ENCODE measurements at places on chromosomes 2 and 18.

GRCh38 chr2:56757884-56758545 lies 574.2 kb downstream of the CCDC85A start:
- DNase-seq = no peak

GRCh38 chr18:32624182-32624723 lies 148.6 kb downstream of the KLHL14 start:
- DNase-seq = no peak

DNA sequence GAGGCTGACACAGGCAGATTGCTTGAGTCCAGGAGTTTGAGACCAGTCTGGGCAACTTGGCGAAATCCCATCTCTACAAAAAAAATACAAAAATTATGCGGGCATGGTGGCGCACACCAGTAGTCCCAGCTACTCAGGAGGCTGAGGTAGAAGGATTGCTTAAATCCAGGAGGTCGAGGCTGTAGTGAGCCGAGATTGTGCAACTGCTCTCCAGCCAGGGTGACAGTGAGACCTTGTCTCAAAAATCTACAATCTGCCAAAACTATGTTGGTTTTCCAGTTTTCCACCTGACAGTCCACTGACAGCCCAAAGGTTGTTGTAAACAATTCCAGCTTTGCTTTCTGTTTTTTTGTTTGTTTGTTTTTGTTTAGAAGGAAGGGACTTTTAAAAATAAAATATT lies 51.3 kb downstream of the KCMF1 start:
- no peak for DNase-seq

DNA sequence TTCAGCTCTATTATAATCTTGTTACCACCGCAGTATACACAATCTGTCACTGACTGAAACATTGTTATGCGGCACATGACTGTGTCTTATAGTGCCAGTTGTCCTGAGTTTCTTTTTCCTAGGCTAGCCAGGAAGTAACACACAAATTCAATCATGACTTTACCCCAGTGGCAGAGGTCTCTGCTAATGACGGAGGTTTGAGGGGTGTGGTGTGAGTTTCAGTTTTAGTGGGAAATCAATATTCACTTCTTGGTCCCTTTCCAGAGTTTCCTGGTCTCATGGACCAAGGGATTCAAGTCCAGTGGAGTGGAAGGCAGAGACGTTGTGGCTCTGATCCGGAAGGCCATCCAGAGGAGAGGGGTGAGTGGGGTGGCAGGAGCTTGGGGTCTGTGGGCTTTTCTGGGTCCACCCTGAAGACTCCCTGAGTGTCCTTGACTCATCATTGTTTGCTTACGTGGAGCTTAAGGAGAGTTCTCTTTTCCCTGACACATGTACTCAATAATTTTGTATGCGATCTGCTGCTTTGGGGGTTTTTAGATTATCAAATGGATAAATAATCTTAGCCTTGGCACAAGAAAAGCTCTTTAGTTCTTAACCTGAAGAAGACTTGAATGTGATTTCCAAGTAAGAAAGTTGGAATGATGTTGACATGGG lies 39.2 kb downstream of the HK2 start:
- no peak for DNase-seq

GRCh38 chr2:203928849-203929248 lies 7.7 kb upstream of the ICOS start:
- no peak for DNase-seq

- DNase-seq = no peak
These were observed 426.1 kb upstream of the FAM98A start for GRCh38 chr2:34025196-34025595.

GRCh38 chr2:206708286-206708685 lies 9.9 kb downstream of the DYTN start:
- DNase-seq = no peak

DNA sequence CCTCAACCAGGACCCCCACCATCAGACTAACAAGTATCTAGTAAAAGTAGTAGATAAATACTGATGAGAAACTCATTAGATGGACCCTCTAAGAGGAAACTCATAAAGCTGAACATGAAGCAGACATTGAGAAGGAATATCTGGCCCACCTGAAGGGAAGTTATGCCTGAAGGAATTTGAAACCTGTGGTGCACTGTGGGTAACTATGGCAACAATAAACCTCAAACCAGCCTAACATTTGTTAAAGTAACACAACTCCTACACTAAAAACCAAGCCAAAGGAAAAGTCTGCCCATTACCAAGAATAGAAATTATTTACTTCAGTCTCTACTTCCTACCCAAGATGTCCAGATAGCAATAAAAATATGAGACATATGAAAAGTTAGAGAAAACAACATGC lies 43.4 kb downstream of the KIAA1328 start:
- no peak for DNase-seq

DNA sequence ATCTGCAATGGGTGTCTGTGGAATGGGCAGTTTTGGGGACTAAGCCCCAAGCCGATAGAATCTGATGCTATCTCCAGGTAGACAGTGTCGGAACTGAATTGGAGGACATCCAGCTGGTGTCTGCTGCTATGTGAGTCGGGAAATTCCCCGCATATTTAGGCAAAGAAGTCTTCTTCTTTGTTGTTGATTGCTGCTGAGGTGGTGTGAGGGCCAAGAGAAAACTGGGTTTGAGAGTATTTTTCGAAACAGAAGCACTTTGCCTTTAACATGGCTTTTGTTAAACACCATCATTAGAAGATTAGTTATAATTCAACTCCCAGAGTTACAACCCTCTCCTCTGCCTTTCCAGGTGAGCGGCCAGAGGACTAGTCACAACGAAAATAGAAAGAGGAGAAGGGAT lies 49.4 kb upstream of the ACTR3 start:
- no peak for DNase-seq

GRCh38 chr2:40559175-40559574 lies 107.3 kb upstream of the SLC8A1 start:
- DNase-seq = no peak

DNA sequence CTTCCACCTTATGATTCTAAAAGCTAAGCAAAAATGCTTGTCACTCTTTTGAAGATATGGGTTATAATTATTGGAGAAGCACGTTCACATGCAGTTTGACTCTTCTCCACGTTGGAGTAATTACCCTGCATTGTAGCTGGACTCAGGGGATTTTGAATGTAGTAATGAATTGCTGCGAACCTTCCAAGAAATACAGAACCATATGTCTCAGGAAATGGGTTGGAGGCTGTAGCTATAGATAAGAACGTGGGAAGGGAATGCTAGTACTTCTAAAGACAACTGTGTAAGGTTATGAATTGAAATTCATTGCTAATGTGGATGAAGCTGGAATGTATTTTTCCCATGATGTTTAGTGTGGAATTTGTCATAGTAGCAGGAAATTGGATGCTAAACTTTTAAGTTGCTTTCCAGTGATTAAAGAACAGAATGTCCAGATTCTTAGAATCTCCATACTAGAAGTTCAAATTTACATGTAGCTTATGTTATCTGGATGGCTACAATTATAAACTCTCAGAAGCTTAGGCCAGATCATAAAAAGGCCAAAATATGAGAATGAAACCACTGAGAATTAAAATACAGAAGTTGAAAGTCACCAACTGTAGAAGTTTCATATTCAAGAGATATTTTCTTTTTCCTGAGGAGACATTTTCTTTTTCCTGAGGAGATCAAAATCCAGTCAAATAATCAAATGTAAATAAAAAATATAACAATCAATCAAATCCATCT lies 27.3 kb upstream of the SPOPL start:
- DNase-seq = no peak

DNA sequence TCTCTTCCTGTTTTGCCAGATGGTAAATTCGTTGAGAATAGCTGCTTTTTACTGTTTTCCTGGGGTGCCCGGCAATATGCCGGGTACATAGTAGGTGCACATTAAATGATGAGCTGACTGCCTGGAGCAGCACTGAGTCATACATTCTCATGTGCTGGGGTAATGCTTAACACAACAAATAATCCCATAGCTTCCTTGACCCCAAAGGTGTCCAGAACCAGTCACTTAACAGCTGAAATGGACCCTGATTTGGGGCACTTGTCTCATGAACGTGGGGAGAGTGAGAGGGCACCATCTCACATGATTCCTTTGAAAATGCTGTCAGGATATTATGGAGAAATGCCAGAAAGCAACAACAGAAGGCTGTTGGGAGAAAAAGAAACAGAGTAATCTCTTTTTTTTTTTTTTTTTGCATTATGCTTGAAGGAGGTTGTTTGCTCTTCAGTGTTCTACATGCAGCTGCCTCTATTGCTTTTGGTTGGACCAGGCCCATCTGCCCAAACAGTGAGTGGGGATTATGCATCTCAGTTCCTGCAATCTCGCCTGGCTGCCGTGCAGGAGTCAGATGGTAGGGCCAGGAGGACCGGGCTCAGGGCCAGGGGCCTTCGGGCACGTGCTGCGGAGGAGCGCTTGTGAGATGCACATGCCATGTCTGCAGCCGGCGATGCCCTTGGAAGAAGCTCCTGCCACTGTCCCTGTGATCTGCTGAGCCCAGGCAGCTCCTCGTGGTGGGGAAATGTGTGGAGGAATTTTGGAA lies 162.1 kb downstream of the SH3RF3 start:
- DNase-seq = no peak

DNA sequence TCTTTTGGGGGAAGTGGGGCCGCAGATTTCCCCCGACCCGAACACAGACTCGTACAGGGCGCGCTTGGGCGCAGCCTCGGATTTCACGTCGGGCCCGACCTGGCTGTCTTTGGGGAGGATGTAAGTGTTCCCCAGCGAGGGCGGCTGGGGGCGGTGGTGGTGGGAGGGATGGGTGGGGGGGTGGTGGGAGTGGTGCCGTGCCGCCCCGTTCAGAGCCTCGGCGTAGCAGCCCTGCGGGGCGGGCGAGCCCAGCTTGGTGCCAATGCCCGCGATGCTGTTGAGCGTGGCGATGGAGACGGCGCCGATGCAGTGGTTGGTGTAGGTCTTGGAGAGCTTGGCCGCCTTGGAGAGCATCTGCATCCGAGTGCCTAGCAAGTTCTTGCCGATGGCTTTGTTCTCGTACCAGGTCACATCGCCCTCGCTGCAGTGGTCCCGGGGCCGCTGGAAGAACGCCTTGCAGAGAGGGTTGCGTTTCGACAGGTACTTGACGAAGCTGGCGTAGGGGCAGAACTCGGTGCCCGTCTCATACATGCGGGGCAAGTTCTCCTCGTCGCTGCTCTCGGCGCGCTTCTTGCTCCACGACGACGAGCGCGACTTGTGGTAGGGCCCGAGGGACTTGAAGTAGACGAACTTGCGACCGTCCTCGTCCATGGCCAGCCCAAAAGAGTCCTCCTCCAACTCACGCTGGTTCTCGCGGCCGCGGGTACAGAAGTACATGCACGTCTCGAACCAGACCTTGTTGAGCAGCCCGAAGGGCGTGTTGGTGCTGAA lies 1.3 kb downstream of the KCTD1 start:
- no peak for DNase-seq
